ENCODE measurements at places on chromosomes 3 and 15. TPM values are rescaled to one million over a fixed set of nuclear protein-coding genes. Genes with fewer than 3 reads are reported as not detected.

MB21D2 gene
- polyA plus RNA-seq = 16.6 TPM

- peaks cover 36% of the 10 kb centered on the region for H3K36me3 ChIP-seq
- no peak overlapping the region for H3K4me3 ChIP-seq
- no peaks in the 10 kb centered on the region for H3K27me3 ChIP-seq
- H3K4me1 ChIP-seq = peaks cover 10% of the 10 kb centered on the region
Observed at GRCh38 chr15:84840741-84841429, 23.7 kb downstream of the ALPK3 start.

GRCh38 chr15:88539441-88539840 is 7.0 kb downstream of the DET1 start:
- H3K27ac ChIP-seq = no peak overlapping the region
- DNase-seq = no peak
- H3K4me1 ChIP-seq = no peaks in the 10 kb centered on the region

DNA sequence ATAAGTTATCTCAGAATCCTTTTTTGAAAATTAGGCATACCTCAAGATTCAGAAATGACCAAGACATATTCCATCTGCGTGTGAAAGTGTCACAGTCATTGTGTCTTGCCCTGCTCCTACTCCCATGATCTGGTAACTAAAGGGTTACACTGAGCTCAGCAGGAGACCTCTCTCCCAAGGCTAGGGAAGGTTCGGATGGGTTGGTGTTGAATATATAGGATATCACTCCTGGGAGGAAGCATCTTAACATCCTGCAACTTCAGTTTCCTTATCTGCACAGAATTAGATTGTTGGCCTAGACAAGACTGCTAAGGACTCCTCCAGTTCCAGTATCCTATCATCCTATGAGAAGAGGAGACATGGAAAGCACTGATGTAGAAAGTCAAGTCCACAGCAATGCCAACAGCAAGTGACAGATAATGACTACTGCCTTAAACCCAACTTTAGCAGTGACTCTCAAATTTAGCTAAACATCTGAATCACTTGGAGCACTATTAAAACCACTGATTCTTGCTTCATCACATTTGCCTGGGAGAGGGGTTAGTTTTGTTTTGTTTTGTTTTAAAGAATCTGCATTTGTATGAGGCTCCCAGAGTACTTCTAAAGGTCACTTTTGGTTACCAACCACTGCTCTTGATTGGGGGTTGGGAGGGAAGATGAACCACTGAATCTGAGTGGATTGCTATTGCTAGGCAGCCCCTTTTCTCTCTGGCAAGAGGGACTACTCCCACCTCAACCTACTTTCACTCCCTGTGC is 9.7 kb downstream of the ADAMTS9 start:
- H3K4me1 ChIP-seq = peaks cover 5% of the 10 kb centered on the region
- DNase-seq = no peak
- peaks cover 12% of the 10 kb centered on the region for H3K27me3 ChIP-seq
- no peak overlapping the region for H3K27ac ChIP-seq
- no peaks in the 10 kb centered on the region for H3K36me3 ChIP-seq

CCDC54 gene
- not detected for polyA plus RNA-seq

DNA sequence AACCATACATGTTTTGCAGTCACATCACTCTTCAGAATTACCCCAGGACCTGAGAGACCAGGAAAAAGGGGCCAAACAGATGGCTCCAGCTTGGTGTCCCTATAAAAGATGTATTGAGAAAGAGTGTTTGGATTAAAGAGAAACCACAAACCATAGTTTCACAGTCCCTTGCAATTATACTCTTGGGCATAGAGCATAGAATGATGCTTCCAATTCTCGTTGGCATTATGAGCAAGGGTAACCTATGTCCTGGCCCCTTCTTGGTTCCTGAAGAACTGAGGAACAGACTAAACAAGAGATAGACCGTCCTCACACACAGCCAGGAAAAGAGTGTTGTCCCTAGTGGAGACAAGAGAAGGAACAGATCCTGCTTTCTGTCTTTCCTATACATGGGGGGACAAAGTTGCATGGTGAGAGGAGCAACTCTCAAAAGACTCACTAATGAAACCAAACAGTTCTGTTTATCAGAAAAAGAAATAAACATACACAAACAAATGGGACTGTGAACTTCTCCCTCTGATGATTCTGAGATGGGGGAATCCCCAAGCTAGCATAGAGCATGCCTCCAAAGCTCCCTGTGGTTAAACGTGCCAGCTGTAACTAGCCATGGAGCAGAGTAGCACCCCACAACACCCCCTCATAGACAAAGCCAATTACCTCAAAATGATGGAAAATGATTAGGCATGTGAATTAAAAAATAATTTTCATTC is 908.6 kb downstream of the NTRK3 start:
- H3K4me3 ChIP-seq = no peak overlapping the region
- no peaks in the 10 kb centered on the region for H3K27me3 ChIP-seq
- H3K27ac ChIP-seq = no peak overlapping the region
- no peak for DNase-seq
- no peaks in the 10 kb centered on the region for H3K36me3 ChIP-seq

GRCh38 chr3:71537211-71537611 is 46.3 kb downstream of the FOXP1 start:
- H3K36me3 ChIP-seq = no peaks in the 10 kb centered on the region
- no peak overlapping the region for H3K4me3 ChIP-seq
- no peaks in the 10 kb centered on the region for H3K27me3 ChIP-seq
- DNase-seq = no peak
- H3K4me1 ChIP-seq = peaks cover 15% of the 10 kb centered on the region

UBA7 gene
- polyA plus RNA-seq = 52.1 TPM

- no peak for DNase-seq
- H3K36me3 ChIP-seq = no peaks in the 10 kb centered on the region
- H3K4me3 ChIP-seq = no peak overlapping the region
- H3K4me1 ChIP-seq = no peaks in the 10 kb centered on the region
Observed at GRCh38 chr15:91866971-91867372, 13.5 kb downstream of the SLCO3A1 start.

C3orf22 gene
- polyA plus RNA-seq = 0.78 TPM

DNA sequence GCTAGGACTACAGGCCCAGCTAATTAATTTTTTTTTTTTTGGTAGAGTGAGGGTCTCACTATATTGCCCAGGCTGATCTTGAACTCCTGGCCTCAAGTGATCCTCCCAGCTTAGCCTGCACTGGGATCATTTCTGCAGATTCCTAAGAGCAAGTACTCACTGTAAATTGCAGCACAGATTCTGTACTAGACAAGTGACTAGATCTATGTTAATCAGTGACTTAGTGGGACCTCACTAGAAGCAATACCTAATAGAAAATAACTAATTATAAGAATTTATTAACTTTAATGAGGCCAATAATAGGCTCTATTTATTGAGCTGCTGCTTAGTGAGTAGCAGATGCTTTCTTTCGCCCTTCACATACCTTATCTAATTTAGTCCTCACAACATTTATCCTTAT is 10.6 kb upstream of the UTS2B start:
- no peaks in the 10 kb centered on the region for H3K36me3 ChIP-seq
- DNase-seq = no peak
- no peaks in the 10 kb centered on the region for H3K27me3 ChIP-seq
- no peak overlapping the region for H3K27ac ChIP-seq

GRCh38 chr3:38563070-38563885 is 67.1 kb downstream of the EXOG start:
- DNase-seq = no peak
- no peaks in the 10 kb centered on the region for H3K27me3 ChIP-seq
- no peak overlapping the region for H3K27ac ChIP-seq
- no peaks in the 10 kb centered on the region for H3K4me1 ChIP-seq
- H3K36me3 ChIP-seq = no peaks in the 10 kb centered on the region
- no peak overlapping the region for H3K4me3 ChIP-seq

SKOR1 gene
- 0.81 TPM for polyA plus RNA-seq

- H3K36me3 ChIP-seq = no peaks in the 10 kb centered on the region
- H3K4me3 ChIP-seq = no peak overlapping the region
- no peak for DNase-seq
- no peaks in the 10 kb centered on the region for H3K4me1 ChIP-seq
- H3K27ac ChIP-seq = no peak overlapping the region
Observed at GRCh38 chr15:82662641-82663040, 15.5 kb upstream of the CPEB1 start.

GRCh38 chr3:122498152-122498551 is 16.6 kb downstream of the KPNA1 start:
- H3K36me3 ChIP-seq = peaks cover 5% of the 10 kb centered on the region
- H3K27me3 ChIP-seq = no peaks in the 10 kb centered on the region
- H3K4me1 ChIP-seq = no peaks in the 10 kb centered on the region
- no peak overlapping the region for H3K27ac ChIP-seq
- no peak overlapping the region for H3K4me3 ChIP-seq
- no peak for DNase-seq

DNA sequence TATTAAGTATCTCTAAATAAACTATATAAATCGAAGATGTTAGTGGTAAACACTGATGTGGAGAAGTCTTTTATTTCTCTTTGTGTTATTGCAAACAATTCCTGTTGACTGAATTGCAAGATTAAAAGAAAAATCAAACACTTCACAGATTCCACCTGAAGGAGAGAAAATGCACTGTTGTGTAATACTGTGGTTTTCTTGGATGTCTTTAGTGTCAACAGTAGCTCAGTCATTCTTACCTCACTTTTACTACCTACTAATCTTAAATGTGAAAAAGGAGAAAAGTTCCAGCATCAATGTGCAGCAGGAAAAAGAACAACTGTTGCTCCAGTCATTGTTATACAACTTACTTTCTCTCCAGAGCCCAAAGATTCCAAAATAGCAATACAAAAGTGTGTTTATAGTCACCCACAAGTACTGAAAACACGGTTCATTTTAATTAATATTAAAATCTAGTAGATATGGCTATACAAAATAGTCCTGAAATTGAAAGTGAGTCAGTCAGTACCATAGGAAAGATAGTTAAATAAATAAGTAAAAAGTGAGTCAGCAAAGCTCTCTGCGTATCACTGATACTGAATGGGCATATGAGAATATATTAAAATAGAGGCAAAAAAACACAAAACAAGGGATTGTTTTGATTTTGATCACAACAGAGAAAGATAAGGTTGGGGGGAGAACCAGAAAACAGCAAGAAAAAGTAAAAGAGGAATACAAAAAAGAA is 90.5 kb upstream of the CSPG5 start:
- no peaks in the 10 kb centered on the region for H3K27me3 ChIP-seq
- no peak overlapping the region for H3K4me3 ChIP-seq
- H3K36me3 ChIP-seq = peaks cover 6% of the 10 kb centered on the region
- DNase-seq = no peak
- no peak overlapping the region for H3K27ac ChIP-seq
- H3K4me1 ChIP-seq = no peaks in the 10 kb centered on the region

- H3K27me3 ChIP-seq = no peaks in the 10 kb centered on the region
- no peak for DNase-seq
- no peak overlapping the region for H3K27ac ChIP-seq
- no peak overlapping the region for H3K4me3 ChIP-seq
Observed at GRCh38 chr3:194900854-194901522, 215.3 kb downstream of the FAM43A start.

RYK gene
- polyA plus RNA-seq = 15.0 TPM

DNA sequence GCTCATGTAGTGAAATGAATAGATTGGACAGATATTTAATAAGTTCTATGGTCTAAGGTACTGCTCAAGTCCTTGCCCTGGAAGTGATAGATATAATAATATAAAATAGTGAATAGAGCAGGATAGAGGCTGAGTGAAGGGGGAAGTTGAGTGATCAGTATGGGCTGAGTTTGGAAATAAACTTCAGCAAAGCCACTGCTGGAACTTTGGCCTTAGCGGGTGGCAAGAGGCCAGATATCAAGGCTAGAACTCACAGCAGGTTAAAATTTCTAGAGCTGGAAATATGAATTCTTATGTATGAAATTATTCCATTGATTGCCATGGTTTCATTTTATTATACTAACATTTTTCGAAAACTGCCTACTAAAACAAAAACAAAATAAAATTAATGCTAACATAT is 267.6 kb upstream of the DPH6 start:
- no peak overlapping the region for H3K27ac ChIP-seq
- H3K36me3 ChIP-seq = no peaks in the 10 kb centered on the region
- no peak overlapping the region for H3K4me3 ChIP-seq

HYKK gene
- 9.2 TPM for polyA plus RNA-seq

SYNPR gene
- 0.36 TPM for polyA plus RNA-seq

Data from small intestine (tissue), 16 donors.